ENCODE measurements at places on chromosomes 6 and 20.

- no peak for DNase-seq
These were observed 5.8 kb upstream of the IRAK1BP1 start for GRCh38 chr6:78861509-78861908.

DNA sequence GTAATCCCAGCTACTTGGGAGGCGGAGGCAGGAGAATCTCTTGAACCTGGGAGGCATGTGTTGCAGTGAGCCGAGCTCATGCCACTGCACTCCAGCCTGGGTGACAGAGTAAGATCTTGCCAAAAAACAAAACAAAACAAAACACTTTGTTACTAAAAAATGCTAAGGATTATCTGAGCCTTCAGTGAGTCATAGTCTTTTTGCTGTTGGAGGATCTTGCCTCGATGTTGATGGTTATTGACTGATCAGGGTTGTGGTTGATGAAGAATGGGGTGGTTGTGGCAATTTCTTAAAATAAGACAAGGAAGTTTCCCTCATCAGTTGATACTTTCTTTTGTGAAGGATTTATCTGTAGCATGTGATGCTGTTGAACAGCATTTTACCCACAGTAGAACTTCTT lies 196.8 kb upstream of the HDDC2 start:
- DNase-seq, result no peak

DNA sequence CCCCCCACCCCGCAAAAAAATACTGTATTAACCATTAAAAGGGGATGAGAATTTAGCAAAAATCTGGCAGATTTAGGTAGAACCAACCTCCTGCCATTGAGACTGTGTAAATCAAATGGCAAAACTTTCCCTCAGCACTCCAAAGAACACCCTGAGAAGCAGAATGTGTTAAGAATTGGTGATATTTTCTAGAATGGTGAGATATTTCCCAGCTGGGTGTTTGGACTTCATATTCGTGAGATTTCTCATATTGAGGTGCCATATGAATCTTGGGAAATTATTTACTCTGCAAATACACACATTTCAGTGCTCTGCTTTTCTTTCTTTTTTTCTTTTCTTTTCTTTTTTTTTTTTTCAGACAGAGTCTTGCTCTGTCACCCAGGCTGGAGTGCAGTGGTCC lies 66.3 kb upstream of the FOXO3 start:
- no peak for DNase-seq

- no peak for DNase-seq
These were observed 544 bp upstream of the TP53INP2 start for GRCh38 chr20:34703424-34704176.

GRCh38 chr6:29965563-29965872 lies 23.2 kb downstream of the HLA-A start:
- DNase-seq, result no peak

DNA sequence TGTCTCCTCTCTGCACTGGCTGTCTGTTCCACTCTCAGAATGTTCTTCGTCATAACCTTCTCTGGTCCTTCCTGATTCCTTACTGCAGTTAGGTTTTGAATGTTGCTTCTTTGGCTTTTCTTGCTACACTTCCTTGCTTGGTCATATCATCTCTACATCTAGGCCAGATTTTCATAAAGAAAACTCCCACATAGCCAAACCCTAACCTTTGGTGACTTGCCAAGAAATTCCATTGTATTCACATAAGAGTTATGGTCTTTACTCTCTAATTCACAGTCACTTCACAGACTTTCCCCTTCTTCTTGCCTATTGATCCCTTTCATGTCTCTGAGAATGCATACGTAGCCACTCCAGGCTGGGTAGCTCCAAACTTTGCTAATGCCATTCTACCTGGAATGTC lies 41.9 kb upstream of the SIM1 start:
- no peak for DNase-seq

- DNase-seq, result no peak
These were observed 64.9 kb upstream of the EYS start for GRCh38 chr6:65771946-65772345.

DNA sequence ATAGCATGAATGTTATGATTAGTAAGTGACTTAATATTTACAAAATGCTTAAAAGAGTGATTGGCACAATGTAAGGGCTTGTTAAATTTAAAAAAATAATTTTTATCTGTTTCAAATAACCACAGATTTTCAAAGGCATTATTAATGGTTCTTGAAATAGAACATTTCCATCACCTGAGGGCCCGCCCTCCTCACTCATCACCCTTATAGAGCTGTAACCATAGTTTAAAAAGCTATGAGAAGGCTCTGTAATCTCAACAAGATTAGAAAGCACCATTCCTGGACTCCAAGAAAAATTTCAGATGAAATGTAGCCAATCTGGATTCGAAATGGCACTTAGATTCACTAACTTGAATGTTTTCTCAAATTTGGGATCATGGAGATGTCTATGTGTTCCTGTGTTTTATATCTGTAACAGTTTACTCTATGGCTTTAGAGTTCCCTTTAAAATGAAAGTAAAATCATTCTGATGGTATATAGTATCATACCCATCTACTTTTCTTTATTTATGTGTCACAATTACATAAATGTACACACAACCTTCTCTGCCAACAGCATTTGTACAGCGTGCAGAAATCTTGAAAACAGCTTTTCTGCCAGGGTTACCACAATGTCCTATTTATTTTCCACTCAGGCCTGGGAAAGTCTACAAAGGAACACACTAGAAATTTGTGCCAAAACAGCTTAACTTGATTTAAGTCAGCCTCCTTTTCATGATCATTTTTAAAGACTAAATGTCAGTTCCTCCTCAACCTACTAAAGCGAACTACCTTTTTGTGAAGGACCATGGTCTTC lies 207.7 kb downstream of the TBX18 start:
- no peak for DNase-seq

DNA sequence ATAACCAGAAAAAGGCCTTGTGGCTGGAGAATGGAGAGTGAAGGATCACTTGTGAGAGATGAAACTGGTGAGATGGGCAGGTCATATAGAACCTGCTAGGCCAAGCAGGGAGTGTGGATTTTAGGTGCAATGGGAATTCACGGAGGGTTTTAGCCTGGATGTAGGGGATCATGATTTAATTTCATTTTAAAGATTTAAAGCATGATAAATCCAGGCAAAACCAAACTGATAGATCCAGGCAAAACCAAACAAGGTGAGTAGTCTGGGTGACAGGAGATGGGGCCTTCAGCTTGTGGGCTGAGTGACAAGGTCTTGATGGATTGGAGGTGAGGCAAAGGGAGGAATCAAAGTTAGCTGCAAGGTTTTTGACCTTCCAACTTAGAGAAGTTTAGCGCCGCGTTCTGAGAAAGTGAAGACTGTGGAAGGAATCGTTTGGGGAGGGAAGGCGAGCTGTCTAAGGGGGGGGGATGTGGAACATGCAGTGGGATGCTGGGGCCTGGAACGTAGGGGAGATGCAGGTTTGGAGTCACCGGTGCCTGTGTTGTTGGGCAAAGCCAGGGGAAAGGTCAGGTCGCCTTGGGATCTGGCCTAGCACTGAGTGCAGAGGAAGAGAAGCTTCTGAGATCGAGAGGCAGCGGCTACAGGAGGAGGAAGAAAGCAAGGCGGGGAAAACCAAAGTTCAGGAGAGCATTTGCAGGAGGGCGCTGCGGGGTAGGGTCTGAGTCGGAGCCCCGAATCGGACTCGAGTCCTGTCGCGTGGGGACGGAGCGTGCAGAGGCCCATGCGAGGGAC lies 1.3 kb upstream of the PLCG1 start:
- DNase-seq, result no peak

Data from D341Med (cell line).